Kidney (tissue), 22 donors: ENCODE measurements at places on chromosomes 7 and 10. TPM values are rescaled to one million over a fixed set of nuclear protein-coding genes. Genes with fewer than 3 reads are reported as not detected.

DNA sequence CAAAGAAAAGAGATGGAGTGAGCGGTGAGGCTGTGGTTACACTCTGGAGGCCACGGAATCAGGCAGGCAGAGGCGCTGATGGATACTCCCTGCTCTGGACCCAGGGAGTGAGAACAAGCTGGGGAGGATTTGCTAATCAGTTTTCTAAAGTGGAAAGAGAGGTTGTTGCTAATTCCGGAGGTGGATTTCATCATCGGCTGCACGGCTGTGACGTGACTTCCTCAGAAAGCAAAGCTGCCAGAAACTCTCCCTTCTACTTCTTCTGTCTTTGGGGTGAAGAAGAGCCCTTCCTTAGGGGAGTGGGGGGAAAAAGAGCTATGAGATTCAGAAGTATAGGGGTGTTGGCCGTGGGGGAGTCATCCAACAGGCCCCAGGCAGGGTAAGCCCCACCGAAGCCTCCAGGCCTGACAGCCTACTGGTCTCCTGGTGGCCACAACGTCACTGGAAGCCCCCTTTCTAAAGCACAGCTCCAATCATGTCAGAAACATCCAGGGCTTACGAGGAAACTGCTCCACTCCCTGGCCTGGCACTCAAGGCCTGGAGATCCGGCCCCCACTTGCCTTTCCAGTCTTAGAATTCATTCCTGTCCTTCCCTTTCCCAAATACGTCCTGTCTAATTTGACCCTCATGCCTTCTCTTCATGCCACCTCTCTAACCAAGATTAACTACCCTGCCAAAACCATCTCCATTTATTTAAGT lies 114.5 kb downstream of the HIP1 start:
- no peak for DNase-seq

GRCh38 chr7:102028206-102028826 lies 210.9 kb downstream of the CUX1 start:
- no peak for DNase-seq

GRCh38 chr10:30606313-30606712 lies 23.2 kb downstream of the LYZL2 start:
- no peak for DNase-seq

- no peak for DNase-seq
Measured at GRCh38 chr7:26356229-26356628, 64.6 kb downstream of the SNX10 start.

- DNase-seq, result no peak
Measured at GRCh38 chr10:72851509-72851908, 42.0 kb upstream of the OIT3 start.

- peak; percentile 70 for DNase-seq
Measured at GRCh38 chr10:6409971-6410643, 170.0 kb downstream of the PRKCQ start.

DNA sequence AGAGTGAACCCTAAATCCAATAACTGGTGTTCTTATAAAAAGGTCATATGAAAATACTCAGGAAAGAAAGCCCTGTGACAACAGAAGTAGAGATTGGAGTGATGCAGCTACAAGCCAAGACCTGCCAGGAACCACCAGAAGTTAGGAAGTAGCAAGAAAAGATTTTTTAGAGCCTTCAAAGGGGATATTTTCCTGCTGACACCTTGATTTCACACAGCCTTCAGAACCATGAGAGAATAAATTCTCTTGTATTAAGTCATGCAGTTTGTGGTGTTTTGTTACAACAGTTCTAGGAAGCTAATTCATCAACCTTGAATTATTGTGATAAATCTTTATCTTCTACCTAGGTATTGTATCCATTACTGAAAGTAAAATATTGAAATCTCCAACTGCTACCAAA lies 81.0 kb downstream of the HYCC1 start:
- DNase-seq, result no peak

GRCh38 chr10:89203237-89203636 lies 3.9 kb downstream of the CH25H start:
- DNase-seq, result no peak

DNA sequence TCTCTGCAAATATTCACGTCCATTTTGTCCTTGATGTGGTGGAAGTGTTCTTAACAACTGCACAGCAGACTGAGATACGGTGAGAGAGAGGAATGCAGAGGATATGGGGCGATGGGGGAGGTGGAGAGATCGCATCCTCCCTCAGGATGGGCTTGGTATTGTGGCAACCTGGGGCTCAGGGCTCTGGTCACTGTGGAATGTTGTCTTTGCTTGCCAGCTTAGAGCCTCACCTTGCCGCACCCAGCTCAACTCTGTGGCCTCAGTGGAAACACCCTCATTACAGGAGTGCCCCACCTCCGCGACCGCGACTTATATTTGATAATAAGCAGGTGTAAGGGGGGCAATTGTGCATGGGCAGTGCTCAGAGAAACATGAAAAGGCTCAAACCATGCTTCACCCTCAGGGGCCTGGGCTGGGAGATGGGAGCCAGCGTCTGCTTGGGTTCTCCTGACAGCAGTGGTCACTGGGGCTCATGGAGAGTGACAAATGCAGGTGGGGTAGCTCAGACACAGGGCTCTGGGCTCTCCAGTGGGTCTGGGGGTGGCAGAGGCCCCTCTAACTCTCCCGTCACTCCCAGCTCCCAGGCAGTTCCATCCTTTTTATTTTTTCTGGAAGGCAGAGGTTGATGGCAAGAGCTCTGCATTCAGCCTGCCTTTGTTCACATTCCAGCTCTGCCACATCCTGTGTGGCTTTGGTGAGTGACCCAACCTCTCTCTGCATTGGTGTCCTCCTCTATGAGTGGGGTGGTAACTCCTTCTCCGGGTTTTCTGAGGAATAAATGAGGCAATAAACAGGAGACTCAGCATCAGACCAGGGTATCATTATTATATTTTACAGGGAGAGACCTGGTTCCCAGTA lies 43.1 kb upstream of the EMX2 start:
- no peak for DNase-seq

DNA sequence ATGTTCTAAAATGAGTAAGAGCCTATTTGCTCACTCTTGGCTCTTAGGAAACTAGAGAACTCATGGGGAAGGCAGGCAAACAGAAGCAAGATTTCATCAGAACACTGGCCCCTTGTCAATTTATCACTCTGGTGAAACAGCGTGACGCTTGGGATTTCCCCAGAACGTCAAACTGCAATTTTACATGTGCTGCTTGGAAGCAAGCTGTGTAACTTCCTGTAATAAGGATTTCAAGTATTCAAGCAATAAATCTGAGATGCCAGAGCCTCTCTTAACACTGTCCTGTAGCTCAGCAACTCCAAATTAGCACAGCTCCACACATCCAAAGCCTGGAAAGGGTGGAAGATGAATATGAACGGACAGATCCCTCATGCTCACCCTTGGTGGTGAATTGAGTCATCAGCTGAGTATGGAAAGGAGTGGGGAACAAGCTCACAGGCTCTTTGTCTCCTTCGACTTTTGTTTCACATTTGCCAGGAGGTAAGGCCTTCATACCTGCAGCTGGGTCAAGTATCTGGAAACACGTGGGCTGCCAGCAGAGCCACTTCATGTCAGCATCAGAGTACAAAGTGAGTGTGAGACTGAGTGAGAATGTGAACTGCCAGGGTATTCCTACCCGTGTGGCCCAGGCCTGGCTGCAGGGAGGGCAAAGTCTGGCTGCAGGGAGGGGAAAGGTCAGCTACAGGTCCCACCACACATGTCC lies 140.4 kb upstream of the NAMPT start:
- peak; percentile 46 for DNase-seq

DNA sequence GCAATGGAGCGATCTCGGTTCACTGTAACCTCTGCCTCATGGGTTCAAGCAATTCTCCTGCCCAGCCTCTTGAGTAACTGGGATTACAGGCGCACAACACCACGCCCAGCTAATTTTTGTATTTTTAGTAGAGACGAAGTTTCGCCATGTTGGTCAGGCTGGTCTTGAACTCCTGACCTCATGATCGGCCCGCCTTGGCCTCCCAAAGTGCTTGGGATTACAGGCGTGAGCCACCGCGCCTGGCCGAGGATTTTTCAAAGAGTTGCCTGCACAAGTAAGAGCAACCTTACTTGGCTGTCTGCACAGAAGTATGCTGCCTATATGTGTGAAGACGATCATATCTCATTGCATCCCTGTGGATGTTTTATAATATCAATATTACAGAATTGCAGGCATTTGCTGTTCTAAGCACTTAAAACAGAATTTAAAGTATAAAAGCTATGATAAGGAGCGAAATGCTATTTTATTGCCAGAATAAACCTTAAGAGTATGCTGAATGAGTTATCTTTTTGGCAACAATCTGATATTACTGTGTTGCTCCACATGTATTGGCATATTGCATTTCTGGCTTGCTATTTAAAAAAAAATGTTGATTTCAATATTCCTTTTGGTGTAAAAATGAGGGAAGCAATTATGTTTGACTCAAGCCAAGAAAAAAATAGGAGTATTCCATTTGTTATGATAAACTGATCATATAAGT lies 379.4 kb upstream of the SEMA3D start:
- DNase-seq, result no peak

- DNase-seq, result no peak
Measured at GRCh38 chr10:59266321-59266720, 89.9 kb downstream of the PHYHIPL start.

DNA sequence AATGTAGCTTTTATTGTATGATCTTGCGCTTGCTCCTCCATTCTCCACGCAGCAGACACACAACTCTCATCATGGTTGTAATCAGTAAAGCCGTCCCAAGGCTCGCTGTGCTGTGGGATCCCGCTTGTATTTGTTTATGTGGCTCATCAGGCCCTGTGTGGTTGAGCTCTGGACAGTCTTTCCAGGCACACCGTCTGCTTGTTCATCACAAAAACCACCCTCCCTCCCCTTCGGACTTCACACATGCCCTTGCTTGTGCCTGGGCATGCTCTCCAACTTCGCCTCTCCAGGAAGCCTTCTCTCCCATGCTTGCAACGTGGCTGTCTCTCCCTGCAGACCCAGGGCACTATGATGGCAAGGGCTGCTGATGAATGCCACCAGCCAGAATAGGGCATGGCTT lies 62.4 kb downstream of the HK1 start:
- DNase-seq, result no peak

GRCh38 chr7:30212701-30213111 lies 71.7 kb upstream of the ZNRF2 start:
- no peak for DNase-seq

GRCh38 chr7:32318300-32319011 lies 171.7 kb downstream of the LSM5 start:
- peak; percentile 42 for DNase-seq

GRCh38 chr10:69872323-69872722 lies 70.6 kb downstream of the COL13A1 start:
- no peak for DNase-seq

DNA sequence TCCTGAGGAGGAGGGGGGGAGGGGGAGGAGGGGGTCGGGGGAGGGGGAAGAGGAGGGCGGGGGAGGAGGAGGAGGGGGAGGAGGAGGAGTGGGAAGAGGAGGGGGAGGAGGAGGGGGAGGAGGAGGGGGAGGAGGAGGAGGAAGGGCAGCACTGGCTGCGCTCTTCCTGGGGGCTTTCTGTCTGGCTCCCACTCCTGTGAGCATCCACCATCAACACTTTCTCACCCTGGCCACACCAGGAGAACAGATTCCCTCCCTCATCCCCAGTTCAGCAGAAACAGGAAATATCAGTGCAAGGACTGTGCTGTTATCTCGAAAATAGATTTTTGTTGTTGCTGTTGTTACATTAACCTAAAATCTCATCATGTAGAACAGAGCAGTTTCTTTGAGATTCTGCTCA lies 530.5 kb downstream of the ACTR3B start:
- no peak for DNase-seq

DNA sequence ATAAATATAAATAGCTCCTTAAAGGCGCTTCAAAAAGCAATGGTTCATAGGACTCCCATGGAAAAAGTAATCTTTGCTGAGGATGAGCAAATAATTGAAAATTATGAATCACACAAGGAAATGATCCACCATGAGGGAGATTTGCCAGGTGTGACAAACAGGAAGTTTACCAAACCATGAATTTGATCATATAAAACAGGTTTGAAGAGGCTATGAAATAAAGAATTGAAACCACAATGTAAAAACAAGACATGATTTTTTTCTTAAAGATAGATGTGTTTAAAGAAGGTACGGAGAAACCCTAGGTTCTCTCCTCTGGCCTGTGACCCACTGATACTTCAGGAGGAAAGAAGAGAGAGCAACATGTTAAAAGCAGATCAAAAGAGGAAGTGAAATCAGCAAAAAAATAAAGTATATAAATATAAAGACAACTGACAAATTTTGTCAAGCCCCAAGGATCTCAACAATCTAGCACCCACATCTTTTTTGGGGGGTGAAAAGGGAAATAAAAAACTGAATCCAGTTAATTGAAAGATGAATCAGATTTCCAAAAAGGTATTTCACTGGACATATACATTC lies 111.3 kb upstream of the ASAH2 start:
- no peak for DNase-seq

- DNase-seq, result no peak
Measured at GRCh38 chr7:158365267-158365666, 222.4 kb downstream of the PTPRN2 start.

DNA sequence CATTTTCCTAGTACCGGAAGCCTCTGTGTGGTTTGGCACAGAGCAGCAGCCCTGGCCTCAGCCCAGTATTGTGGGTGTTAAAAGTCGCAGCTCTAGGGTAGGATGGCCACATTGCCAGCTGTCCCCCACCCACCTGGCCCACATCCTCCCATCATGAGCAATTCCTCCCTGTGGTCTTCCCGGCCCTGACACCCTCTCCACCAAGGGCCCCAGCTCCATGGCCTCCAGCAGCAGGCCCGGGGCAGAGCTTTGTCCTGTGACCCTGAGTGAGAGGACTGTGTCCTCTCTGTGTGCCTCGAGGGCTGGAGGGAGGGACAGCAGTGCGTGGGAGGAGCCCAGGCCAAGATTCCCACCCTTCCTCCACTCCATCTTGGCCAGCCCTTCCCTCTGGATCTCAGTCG lies 93.7 kb downstream of the MYL10 start:
- no peak for DNase-seq

- no peak for DNase-seq
Measured at GRCh38 chr7:105786520-105787470, 89.6 kb downstream of the ATXN7L1 start.

- DNase-seq, result no peak
Measured at GRCh38 chr7:108178398-108178797, 48.2 kb upstream of the LAMB4 start.

The EMX2 gene
- polyA plus RNA-seq, result 44.9 TPM

The AOAH gene
- polyA plus RNA-seq, result 2.7 TPM

The IQCE gene
- polyA plus RNA-seq, result 6.1 TPM

The PLEKHS1 gene
- polyA plus RNA-seq, result 0.17 TPM

The ABI1 gene
- polyA plus RNA-seq, result 25.7 TPM

The NME8 gene
- polyA plus RNA-seq, result 1.2 TPM

The NEURL1 gene
- 1.2 TPM for polyA plus RNA-seq

The NEUROG3 gene
- not detected for polyA plus RNA-seq

The ZNF853 gene
- polyA plus RNA-seq, result 3.4 TPM

The ASIC3 gene
- polyA plus RNA-seq, result 3.1 TPM

The POM121L12 gene
- polyA plus RNA-seq, result not detected
